Glomerular endothelial cell (primary cell): ENCODE measurements at places on chromosomes 4 and X.

- DNase-seq, result no peak
Observed at GRCh38 chr4:32133734-32134133, 1413.6 kb downstream of the PCDH7 start.

DNA sequence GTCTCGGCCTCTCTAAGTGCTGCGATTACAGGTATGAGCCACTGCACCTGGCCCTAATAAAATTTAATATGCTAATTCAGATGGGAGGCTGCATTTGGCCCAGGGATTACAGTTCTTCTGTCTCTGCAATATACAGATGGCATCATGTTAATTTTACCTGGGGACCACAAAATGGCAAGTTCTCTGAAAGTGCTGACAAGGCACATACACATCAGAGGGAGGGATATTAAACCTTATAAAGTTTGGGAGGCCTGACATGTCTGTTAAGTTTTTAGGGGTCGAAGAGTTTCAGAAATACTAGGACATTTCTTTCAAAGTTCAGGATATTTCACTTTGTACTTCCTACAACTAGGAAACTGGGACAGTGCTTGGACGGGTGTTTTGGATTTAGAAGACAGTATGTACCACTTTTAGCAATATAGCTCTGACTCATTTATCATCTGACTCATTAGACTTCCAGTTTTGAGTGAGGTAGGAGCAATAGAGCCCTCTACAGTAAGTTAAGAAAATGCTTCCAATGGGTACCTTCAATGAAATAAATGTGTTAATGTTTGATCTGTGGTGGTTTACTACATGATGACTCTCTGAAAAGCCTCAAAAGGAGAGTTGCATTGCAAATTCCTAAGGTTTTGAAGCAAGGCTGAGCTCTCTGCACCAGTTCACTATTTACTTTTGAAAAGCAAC is 981.0 kb upstream of the HS3ST1 start:
- DNase-seq, result no peak

DNA sequence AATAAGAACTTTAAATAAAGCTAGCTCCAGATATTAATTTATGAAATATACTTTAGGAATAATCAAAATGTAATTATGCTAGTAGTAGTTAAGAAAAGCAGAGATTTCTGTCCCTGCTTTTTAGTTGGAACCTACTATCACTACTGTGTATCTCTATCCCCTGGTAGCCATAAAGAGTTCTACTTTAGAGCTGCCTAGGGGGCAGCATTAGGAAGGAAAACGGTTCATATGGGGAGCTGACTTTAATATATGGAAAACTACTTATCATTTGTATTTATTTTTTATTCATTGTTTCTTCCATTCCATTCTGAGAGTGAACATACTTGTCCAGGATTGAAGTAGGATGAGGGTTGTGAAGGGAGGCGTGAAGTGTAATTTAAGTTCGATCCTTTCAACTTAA is 40.9 kb downstream of the CPEB2 start:
- DNase-seq, result no peak

- DNase-seq, result no peak
Observed at GRCh38 chrX:143934542-143934941, 50.7 kb downstream of the UBE2NL start.

DNA sequence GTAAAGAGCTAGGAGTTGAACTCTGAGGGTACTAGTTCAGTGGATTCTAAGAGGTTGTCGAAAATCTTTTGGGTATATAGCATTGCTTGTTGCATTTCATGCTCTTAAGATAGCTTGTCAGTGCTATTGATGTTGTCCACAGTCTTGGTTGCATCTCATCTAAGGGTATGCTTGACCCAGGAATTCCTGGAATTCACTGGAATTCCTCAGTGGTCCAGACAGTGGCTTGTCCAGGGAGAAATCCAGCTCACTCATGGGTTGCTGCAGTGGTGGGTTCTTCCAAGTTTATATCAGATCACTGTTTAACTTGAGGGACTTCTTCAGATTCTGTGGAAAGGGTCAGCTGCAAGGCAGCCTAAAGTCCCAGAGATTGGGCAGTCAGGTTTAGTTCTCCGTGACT is 29.8 kb upstream of the SMARCAD1 start:
- DNase-seq, result no peak

DNA sequence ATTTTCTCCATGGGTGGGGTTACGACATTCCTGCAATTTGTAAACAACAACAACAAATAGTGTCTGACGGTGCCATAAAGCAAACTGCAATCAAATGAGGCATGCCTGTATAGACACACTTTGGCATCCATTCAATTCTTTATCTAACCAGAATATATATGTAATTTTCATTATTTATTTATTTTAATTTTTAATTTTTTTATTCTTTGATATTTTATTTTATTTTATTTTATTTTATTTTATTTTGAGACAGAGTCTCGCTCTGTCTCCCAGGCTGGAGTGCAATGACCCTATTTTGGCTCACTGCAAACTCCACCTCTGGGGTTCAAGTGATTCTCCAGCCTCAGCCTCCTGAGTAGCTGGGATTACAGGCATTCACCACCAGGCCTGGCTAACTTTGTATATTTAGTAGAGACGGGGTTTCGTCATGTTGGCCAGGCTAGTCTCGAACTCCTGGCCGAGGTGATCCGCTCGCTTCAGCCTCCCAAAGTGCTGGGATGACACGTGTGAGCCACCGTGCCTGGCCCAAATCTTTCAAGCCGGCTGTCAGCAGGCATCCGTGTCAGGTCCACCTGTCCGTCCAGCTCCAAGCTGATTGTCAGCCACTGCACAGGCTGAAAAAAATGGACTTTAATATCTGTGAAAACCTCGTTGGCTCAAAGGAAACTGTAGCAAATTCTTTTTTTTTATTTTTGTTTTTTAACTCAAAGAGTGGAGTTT is 200.8 kb downstream of the ASMT start:
- DNase-seq, result no peak

GRCh38 chr4:103673983-103674382 is 45.8 kb downstream of the TACR3 start:
- DNase-seq, result no peak

GRCh38 chr4:5592272-5592671 is 116.1 kb downstream of the EVC2 start:
- DNase-seq, result no peak

DNA sequence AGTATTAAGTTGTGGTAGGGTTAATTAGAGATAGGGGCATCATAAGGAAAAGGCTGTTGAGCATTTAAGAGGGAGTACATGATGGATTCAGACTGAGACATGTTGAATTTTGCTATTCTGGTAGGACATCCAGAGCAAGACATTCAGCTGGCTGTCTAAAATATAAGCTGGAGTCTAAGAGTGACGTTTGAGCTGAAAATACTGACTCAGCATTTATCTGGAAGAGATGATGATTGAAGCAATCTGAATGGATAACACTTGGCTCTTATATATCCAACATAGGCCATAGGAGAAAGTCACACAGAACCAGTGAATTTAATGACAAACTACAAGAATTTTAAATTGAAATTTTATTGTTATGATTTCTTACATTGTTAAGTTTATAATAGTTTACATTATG is 114.3 kb downstream of the CENPC start:
- DNase-seq, result no peak

DNA sequence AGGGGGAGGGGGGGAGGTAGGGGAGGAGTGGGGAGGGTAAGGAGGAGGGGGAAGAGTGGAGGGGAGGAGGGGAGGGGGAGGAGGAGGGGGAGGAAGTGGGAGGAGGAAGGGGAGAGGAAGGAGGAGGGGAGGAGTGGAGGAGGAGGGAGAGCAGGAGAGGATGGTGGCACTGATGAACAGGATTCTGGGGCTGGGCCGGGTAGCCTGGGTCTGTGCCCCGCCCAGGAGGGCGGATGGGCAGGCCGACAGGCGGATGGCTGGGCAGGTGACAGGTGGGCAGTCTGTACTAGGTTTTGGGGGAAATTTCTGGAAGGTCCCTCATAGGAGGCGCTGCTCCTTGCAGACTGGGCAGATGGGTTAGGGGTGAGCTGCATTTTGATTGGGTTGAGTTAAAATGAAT is 66.0 kb upstream of the ADRA2C start:
- DNase-seq, result no peak

DNA sequence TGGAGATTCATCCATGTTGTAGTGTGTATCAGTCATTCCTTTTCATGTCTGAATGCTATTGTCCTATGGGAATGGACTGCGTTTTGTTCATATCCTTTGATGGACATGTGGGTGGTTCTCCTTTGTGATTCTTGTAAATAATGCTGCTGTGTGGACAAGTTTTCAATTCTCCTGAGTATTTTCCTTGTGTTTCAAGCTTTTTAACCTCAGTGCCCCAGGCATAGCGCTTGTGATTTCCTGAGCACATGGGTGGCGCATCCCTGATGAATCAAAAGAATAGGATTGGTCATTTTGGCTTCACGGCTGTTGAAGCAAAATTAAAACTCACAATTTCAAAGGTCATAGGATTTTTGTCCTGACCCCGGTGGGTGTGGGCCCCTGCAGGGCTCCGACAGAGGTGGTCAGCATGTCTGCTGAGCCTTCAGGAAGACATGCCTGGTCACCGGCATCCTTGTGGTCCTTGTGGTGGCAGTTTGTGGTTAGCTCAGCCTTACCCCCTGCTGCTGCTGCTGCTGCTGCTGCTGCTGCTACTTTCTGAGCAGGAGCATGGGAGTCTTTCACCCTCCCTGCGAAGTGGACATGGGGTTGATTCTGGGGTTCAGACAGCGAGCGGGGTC is 30.0 kb downstream of the SHROOM2 start:
- DNase-seq, result no peak

GRCh38 chr4:186190581-186191199 is 677 bp upstream of the CYP4V2 start:
- no peak for DNase-seq

- no peak for DNase-seq
Observed at GRCh38 chr4:152348670-152349069, 187.2 kb downstream of the FBXW7 start.

GRCh38 chrX:769796-770195 is 139.2 kb downstream of the SHOX start:
- no peak for DNase-seq

GRCh38 chr4:1021386-1022050 is 10.1 kb downstream of the FGFRL1 start:
- DNase-seq, result no peak

GRCh38 chrX:71466979-71467523 is 65.9 kb upstream of the OGT start:
- no peak for DNase-seq

- no peak for DNase-seq
Observed at GRCh38 chr4:62231994-62232393, 1031.9 kb downstream of the ADGRL3 start.

DNA sequence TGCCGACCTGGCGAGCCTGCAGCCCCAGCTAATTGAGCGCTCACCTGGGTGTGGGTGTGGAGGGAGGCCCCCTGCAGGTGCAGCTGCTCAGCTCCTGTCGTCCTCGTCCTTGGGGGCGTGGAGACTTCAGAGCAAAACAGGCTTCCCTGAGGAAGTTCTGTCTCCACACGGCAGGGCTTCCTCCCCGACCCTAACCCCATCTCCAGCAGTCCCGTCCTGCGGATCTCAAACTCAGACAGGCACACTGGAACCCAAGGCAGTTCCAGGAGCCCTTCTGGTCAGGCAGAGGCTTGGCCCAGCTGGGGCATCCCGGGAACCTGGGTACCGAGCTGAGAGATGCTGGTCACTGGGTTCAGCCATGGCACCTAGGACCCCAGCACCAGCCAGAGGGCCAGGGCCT is 24.4 kb downstream of the TACC3 start:
- DNase-seq, result no peak

DNA sequence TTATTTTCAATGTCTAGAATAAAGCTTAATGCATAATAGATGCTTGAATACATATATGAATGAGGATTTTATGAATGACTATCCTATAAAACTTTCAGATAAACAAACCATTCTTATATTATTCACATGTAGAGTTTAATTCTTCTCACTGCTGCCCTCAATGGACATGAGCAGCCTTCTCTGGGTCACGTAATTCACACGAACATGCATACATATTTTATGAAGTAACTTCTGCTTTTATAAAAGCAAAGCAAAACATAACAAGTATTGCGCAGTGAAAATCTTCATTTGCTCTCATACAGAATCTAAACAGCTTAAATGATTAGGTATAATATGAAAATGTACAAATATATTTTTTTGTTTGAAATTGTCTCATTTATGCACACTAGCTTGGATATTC is 116.7 kb downstream of the TMA16 start:
- no peak for DNase-seq

- no peak for DNase-seq
Observed at GRCh38 chrX:66676990-66677389, 38.1 kb upstream of the EDA2R start.

- no peak for DNase-seq
Observed at GRCh38 chr4:185880571-185880970, 68.6 kb upstream of the SORBS2 start.

- DNase-seq, result no peak
Observed at GRCh38 chrX:27767387-27767786, 40.4 kb upstream of the MAGEB10 start.

DNA sequence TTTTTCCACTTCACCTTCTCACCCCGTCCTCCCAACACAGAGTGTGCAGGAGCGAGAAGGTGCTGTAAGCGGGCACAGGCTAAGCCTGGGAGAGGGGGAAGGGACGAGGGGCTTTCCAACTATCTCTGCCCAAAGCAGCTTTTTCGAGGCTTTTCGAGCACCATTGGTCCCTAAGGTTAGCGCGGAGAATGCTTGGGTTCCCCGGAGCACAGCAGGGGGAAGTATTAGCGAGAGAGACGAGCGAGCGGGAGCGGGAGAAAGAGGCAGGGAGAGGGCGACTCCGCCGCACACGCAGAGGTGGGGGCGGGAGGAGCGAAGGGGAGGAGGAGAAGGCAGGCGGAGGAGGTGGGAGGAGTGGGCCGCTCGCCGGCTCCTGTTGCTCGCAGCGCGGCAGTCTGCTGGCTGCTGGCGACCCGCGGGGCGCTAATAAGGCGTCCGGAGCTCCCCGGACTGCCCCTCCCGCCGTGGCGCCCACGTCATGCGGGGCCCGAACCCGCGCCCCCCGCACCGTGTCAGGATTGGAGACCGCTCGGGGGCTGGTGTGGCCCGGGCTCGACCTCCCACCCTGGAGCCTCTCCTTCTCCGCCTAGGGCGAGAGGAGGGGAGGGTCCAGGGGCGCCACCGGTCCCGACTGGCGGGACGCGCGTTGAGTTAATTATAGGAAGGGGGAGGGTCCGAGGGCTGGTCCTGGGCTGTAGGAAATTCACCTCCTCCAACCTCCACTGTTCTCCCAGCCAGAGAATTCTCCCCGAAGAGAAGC is at the start of gene ADAMTS3:
ADAMTS3 (minus strand) TSS at position 263 of the 760 bp plus-strand sequence. CDS start 459 bp downstream, outside the sequence.
- no peak for DNase-seq

GRCh38 chrX:152958524-152959465 is 35.1 kb downstream of the PNMA5 start:
- DNase-seq, result peak; percentile 55

GRCh38 chr4:61200187-61200915 is at the start of gene ADGRL3:
Gene ADGRL3, plus strand, starts transcription at chr4:61200326.
- no peak for DNase-seq

GRCh38 chrX:68847172-68847571 is 18.4 kb downstream of the EFNB1 start:
- DNase-seq, result no peak

GRCh38 chrX:130079824-130080406 is 30.4 kb downstream of the ELF4 start:
- DNase-seq, result no peak

DNA sequence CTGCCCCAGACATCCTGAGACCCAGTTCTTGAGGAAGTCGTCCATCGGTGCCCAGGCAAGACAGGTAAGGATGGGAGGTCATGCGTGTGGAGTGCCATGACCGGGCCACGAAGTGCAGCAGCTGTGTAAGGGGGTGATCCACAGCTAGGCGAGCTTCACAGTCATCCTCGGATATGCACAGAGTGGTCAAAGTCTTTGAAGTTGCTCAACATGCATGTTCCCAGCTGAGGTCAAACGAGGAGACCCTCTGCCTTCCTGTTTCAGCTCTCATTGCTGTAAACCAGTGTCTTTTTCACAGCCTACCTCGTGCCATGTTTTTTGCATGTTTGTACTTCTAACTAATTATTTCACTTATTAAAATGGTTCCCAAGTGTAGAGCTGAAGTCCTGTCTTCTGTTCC is 109.9 kb upstream of the TBL1X start:
- DNase-seq, result no peak
